Muscle of leg (tissue), 16 donors: ENCODE measurements at places on chromosomes 1 and 21. TPM values are rescaled to one million over a fixed set of nuclear protein-coding genes. Genes with fewer than 3 reads are reported as not detected.

DNA sequence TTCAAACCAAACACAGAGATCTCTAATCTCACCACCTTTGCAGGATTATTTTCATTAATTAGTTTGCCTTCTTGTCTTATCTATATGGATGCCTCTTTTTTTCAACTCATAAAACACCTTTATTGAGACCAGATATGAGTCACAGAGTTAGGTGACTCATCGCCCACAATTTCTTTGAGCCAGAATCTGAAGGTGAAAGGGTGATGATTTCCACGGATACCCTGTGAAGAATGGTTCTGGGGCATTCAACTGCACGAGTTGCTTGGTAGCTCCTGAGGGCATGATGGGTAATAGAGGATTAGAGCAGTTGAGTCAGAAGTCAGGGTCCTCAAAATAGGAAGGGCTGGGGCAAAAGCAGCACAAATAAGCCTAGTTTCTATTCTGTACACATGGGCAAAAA, 128.2 kb downstream of the TBX19 start:
- no peak for DNase-seq

DNA sequence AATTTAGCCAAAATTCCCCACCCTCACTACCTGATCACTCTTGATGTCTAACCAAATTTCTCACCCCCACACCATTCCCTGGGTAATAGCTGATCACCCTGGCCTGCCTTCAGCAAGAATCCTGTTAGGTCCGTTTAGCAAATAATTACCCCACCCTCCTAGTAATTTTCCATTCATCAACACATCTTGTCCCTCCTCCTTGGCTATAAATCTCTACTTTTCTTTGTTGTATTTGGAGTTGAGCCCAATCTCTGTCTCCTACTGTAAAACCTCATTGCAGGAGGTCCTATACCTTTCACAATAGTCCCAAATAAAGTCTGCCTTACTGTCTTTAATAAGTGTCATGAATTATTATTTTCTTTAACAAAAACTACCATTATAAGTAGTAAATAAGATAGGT, 6.9 kb upstream of the PRKAA2 start:
- DNase-seq = no peak

- DNase-seq = no peak
These were observed 6.5 kb upstream of the C1QA start for GRCh38 chr1:22629886-22630285.

TBX15 gene
- 41.4 TPM for total RNA-seq

GRCh38 chr1:52037402-52037814, 3.8 kb upstream of the KTI12 start:
- no peak for DNase-seq

DNA sequence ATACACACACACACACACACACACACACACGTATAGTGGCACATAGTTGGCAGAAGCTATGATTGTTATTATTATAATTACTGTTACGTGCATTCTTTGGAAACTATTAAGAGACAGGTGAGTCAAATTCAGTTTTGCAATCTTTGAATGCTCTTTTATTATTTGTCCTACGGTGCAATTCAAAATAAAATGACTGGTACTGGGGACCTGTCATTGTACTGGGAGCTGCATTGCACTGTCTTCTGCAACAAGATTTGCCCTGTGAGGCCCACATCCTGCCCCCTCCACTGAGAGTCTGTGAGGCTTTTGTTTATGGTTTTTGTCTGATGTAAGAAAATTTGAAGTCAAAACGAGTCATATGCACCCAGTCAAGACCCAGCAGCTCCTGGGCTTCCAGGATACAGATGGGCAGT, 1.9 kb downstream of the LY9 start:
- DNase-seq = no peak

ANP32E gene
- 15.9 TPM for total RNA-seq

DNA sequence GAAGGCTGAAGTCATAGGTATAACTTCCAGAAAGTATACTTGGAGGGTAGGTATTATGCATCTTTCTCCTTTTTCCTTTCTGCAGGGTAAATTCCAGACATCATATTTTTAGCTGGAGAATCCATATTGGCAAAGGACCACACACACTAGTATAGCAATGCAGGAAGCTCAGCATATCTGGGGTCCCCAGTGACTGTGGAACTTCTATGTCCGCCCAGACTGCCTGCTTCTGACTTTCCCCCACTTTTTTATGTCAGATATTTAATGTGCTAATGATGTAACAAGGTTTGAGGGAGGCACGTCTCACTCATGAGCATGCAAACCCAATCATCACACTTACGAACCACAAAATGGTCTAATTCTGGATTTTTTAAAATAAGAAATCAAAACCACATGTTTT, 90.4 kb downstream of the BACH1 start:
- DNase-seq = peak; percentile 74

GRCh38 chr1:56520016-56520601, 59.3 kb downstream of the PLPP3 start:
- no peak for DNase-seq

GRCh38 chr1:107990606-107991005, 25.6 kb upstream of the VAV3 start:
- DNase-seq = no peak

- peak; percentile 68 for DNase-seq
These were observed 439.2 kb downstream of the PTBP2 start for GRCh38 chr1:97160818-97161217.

DNA sequence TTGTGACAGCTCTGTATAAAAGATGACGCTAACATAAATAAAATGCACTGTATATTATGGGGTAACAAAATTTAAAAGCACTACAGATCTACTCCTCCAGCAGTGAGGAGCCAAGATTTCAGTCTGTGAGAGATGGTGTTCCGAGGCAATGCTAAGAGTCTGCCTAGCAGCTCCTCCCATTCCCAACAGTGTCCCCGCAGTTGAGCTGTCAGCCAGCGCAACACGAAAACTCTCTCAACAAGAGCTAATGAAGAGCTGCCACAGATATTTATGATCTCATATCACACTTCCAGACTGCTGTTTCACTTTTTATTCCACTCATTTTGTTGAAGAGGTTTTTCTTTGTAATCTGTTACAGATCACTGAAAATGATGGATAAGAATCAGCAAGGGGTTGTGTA, 53.9 kb upstream of the ESRRG start:
- no peak for DNase-seq

GRCh38 chr1:192266645-192267044, 50.1 kb upstream of the RGS21 start:
- DNase-seq = no peak

- no peak for DNase-seq
These were observed 415.0 kb upstream of the ESRRG start for GRCh38 chr1:217138173-217138765.

DNA sequence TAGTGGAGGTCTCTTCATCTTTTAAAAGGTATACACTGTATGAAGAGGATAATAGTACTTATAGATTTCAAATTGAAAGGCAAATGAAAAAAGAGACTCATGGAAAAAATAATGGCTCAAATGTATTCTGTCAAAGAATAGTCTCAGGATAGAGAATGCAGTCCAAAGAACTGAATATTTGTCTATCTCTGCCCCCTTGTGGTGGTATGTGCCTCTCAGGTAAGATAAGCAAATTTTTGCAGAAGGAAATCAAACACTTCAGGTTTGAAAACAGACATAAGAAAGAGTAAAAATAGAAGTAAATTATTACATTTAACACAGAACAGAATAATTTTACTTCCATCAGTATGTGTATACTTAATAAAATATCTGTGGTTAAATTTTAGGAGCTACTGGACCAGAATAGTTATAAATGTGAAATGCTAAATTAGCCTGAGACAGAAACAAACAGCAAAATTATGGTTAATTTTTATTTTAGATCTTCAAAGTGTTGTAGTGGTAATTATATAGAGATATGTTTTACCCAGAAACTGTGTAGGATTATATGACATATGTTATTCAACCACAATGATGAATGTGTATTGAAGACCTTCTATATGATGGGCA, 164.4 kb upstream of the PALMD start:
- peak; percentile 87 for DNase-seq

CLDN17 gene
- total RNA-seq = not detected

SIK1 gene
- 2.7 TPM for total RNA-seq

- DNase-seq = peak; percentile 56
These were observed 50.8 kb downstream of the TOMM20 start for GRCh38 chr1:235077571-235078479.

GRCh38 chr21:29775462-29775861, 164.3 kb downstream of the GRIK1 start:
- peak; percentile 32 for DNase-seq

DNA sequence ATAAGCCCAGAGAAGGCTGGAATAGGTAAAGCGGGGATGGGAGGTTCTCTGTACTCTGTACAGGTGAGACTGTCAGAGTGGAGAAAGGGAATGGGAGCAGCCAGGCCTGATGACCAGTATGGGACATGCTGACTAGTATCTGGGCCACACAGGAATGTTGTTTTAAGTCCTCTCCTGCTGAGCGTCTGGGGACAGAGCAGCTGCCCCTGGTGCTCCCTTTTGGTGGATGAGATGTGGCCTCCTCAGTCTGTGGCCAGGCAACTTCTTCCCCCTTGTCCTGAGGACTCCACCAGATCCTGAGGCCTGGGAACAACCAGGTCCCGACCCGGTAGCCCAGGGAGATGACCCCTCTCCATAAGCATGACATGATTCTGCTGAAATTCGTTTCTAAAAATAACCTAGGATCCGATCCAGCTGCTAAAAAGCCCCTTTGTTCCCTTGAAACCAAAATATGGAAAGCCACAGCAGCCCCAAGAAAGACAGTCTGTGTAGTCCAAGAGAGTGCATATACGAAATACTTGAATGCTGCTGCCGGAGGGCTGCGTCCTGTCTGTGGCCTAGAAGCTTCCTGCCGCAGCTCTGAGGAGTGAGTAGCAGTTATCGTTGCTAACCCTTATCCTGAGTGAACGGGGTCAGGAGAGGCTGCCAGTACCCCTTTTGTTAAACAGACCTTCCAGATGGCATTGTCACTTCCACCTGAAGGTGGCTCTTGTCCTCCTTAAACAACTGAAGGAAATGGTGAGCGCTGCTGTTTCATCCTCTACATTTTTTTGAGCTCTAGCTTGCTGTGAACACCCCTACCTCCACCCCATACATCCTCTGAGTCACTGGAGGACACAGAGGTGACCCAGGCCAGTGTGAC, 47.1 kb downstream of the ATP2B4 start:
- DNase-seq = peak; percentile 81

FCGR3A gene
- total RNA-seq = 0.66 TPM

SLC6A17 gene
- 0.04 TPM for total RNA-seq

DNA sequence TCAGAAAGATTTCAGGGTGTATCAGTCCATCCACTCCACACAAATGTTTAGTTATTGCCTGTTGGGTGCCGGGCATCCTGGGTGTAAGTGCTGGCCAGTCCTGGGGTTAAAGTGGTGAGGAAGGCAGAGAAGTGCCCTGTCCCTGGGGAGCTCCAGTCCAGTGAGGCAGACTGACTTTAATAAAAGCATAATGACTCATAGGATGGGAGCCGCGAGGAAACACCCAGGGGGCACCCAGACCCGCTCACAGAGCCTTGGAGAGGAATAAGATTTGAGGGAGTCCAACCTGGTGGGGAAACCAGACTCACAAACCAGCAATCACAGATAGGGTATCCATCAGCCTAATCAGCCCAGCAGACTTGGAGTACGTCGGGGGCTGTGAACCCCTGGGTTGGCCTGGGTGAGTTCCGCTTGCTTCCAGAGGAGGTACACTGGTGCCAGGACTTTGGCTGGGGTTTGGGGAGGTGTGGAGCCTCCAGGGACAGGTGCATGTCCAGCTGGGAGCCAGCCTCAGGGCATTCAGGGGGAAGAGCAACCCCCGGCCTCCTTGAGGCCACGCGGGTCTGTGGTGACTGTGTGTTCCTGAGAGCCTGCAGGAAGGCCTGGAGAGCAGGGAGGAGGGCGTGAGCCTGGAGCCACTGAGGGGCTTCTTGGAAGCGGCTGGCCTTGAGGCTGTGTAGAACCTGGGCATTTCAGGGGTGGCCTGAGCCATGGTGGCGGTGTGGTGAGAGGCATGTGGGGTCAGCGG, 3.7 kb downstream of the PEAR1 start:
- no peak for DNase-seq

DNA sequence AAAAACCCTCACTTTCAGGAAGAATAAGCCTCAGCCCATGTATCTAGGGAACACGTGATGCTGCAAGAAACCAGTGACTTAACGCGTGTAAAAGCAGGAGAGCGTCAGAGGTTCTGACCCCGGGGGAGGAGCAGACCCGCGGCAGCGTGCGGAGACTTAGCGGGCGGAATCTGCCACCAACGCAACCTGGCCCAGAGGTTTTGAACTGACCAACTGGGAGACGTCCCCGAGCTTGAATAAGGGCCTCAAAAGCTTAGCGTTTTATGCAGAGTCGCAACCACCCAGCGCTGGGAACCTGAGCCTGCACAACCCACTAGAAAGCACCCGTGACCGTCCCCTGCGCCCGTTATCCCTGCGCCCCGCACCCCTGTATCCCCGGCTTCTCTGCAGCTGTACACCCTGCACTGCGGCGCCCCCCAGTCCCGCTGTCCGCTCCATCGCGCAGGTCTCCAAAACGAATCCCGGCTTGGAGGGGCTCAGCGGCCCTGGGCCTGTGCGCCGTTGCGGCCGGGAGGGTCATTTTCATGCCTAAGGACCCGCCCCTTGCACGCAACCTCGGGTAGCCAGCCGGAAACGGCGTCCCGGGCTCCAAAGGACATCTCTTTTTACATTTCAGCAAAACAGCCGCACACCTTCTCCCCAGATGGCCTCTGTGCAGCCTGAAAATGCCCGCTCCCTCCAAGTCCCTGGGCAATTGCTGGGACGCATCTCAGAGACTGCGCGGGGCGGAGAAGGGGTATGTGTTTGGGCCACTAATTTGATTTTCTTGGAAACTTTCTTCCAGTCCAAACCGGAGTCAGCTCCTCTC, 29.4 kb upstream of the TRIM17 start:
- peak; percentile 57 for DNase-seq

OR2L8 gene
- not detected for total RNA-seq

GRCh38 chr1:15334995-15335394, 74.7 kb upstream of the EFHD2 start:
- DNase-seq = no peak

DNA sequence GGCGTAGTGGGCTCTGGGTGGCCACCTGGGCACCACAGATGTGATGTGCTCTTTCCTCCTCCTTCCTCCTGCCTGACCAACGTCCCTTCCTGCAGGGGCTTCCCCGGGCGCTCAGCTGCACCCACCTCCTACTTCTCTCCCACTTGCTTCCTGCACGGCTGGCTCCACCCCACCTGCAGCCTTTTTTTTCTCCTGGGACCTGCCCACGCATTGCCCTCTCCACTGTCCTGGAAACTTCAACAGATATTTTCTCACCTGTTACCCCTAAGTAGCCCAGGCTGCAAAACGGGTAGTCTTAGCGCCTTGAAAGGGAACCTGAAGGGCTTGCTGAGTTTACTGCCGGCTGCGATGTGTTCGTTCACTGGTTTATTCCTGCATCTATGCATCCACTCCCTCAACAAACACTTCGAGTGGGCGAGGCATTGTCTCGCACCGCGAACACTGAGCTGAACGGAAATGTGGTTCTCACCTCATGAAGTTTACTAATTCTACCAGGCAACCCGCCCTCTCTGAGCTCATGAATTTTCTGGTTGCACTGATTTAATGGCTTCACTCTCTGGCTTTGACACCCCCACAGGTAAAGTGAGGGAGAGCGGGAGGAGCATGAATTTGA, 23.6 kb downstream of the ZBTB18 start:
- DNase-seq = no peak

DNA sequence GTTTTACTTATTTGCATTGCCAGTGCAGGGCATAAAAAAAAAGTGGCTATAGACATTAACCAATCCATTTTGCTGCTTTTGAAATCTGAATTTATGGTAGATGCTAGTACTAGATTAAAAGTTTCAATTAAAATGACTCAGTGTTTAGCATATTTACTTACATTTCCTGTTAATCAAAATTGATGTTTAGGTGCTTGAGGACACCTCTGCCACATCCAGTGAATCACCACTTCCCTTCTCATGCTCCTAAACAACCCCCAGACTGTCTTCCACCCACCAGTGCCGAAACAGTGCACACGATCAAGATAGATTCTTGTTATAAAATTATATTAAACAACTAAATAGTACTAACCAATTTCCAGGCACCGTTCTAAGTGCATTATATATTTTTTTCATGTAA, 32.7 kb downstream of the HSD17B7 start:
- DNase-seq = no peak
